ENCODE measurements at places on chromosomes 7 and 10.

- no peak for DNase-seq
These were observed 6.0 kb downstream of the PRR15 start for GRCh38 chr7:29569648-29570047.

- DNase-seq: no peak
These were observed 34.9 kb downstream of the TAX1BP1 start for GRCh38 chr7:27774717-27775328.

- DNase-seq: no peak
These were observed 323.3 kb downstream of the CRPPA start for GRCh38 chr7:16098058-16098457.

DNA sequence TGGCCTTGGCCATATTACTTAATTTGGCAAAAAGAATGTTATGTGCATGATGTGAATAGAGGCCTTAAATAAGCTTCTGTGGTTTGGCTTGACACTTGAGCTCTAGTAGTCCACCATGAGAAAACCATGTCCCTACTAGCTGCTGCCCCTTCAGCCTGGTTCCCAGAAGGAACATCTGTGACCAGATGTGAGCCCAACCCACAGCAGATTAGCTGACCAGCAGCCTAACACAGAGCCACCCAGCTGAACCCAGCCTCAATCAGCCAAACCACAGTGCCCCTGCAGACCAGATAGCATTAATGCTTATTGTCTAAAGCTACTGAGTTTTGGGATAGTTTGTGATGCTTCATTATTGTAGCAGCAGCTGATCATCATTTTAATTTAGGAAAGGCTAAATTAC is 16.6 kb downstream of the JAZF1 start:
- no peak for DNase-seq

DNA sequence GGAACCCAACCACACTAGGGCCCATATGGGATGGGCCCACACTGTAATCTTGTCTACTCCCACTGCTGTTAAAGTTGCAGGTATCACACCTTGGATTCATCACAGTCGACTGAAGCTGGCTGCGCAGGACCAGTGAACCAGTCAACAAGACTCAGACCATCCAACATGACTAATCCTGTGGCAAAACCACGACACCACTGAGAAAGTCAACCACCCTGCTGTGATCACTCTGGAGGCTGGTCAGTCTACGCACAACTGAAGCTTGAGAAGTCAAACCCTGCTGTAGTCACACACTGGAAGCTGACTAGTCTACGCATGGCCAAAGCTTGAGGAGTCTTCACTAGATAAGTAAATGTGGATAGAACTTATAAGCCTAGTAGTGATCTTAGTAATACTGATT is 9.6 kb upstream of the CYREN start:
- DNase-seq: no peak

- DNase-seq: peak; percentile 72
These were observed 2.6 kb downstream of the MRPS33 start for GRCh38 chr7:141012044-141012685.

GRCh38 chr7:71733107-71733870 is 601.3 kb downstream of the GALNT17 start:
- DNase-seq: peak; percentile 6

DNA sequence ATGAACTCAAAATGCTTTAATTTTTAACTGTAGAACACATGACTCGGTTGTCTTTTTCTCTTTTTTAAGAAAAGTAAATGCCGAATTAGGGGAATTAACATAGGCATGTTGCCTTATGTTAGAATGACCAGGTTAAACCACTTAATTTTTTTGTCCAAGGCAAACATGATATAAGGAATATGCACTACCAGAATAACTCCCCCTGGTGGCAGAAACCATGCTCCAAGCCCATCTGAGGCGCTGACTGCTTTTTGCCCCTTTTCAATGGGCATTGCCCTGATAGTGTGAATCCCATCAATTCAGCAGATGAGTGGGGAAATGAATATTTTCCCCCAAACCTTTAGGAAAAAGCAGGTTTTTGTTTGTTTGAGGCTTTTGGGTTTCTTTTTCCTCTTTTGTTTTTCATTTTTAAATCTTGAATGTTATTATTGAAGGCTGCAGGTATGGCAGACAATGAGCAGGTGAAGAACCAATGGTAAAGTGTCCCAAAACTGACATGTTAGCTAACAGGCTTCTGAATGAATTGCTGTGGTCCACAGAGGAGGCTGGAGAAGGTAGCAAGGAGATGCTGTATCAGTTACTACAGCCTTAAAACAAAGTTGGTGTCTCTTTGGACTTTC is 284.3 kb downstream of the SORCS3 start:
- no peak for DNase-seq

DNA sequence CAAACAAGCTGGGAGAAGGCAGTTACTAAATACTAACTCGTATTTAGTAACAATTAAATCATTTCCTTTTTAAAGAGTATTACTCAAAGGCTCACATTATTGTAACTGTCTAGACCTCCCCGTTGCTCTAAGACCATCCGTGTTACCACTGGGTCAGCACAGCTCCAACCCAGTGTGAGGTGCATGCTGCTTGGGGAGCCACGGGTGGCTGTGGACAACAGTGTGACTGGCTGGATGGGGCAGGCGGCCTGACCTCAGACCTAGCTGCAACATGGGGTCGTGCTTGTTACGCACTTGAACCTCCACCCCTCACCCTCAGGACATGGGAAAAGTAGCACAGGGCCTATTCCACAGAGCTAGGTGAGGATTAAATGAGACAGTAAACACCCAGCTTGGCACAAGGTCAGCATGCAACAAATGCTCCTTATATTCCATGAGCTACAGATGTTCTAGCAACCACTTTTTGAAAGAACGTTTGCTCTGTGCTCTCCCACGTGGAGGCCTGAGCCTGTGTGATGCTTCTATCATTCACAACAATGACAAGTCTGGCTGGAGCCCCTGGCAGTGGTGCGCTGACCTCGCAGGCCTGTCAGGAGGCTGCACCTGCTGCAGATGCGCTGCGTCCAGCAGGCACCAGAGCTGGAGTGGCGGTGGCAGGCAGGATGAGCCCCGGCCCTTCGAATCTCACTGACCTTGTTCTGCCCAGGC is 135.7 kb downstream of the PKD1L1 start:
- DNase-seq: no peak

DNA sequence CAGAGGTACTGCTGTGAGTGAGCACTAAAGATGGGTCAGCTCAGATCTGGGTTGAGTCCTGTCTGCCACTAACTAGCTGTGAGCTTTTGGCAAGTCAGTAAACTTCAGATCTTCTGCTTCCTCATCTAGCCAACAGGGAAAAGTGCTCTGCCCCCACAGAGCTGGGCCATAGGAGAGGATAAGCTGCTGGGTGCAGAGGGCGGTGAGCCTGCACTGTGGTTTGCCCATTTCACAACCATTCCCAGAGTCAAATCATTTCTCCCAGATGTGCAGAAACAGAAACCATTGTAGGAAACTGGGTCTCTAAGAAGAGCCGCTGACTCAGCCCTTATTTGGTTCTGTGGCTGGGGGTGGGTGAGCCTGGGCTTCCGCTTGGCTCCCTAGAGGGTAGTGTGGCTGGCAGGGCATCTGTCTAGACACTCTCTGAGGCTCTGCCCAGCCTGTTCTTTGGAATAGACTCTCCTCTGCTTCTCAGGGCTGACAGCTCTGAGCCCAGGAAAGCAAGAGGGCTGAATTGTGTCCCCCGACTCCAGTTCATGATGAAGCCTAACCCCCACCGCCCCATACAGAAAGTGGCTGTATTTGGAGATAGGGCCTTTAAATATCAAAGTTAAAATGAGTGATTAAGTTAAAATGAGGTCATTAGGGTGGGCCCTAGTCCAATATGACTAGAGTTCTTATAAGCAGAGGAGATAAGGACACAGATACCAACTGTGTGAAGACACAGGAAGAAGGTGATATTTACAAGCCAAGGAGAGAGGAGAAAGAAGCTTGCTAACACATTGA is 29.5 kb upstream of the ARHGAP22 start:
- peak; percentile 46 for DNase-seq

- DNase-seq: no peak
These were observed 36.4 kb downstream of the GDI2 start for GRCh38 chr10:5776881-5777197.

DNA sequence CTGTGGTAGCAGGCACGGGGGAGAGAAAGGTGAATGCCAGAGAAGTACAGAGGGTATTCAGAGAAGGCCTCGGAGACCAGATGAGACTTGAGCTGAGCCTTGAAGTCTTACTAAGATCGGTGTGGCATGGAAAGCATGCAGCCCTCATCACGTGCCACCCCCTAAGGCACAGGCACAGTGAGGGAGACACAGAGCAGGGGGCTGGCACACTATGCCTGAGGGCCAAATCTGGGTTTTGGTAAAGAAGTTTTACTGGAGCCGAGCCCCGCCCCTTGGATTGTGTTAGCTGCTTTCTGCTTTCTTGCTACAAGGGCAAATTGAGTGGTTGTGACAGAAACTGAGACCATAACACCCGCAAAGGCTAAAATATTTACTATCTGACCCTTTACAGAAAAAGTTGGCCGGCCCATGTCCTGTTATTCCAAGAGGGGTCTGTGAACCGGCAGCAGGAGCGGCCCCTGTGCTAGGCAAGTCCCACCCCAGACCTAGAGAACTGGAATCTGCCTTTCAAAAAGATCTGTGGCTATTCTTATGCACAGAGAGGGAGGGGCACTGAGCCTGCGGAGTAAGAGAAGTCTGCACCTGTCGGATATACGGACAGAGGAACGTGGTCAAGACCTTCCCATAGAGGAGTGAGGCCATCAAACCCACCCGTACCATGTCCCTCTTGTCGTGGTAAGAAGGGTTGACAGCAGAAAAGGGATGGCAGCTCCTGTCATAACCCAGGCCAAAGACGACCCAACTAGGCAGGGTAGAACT is 109.3 kb upstream of the RHEB start:
- DNase-seq: no peak

- DNase-seq: no peak
These were observed 314.1 kb upstream of the SP4 start for GRCh38 chr7:21113609-21114415.

- DNase-seq: no peak
These were observed 126.8 kb upstream of the FAM20C start for GRCh38 chr7:65554-65953.

DNA sequence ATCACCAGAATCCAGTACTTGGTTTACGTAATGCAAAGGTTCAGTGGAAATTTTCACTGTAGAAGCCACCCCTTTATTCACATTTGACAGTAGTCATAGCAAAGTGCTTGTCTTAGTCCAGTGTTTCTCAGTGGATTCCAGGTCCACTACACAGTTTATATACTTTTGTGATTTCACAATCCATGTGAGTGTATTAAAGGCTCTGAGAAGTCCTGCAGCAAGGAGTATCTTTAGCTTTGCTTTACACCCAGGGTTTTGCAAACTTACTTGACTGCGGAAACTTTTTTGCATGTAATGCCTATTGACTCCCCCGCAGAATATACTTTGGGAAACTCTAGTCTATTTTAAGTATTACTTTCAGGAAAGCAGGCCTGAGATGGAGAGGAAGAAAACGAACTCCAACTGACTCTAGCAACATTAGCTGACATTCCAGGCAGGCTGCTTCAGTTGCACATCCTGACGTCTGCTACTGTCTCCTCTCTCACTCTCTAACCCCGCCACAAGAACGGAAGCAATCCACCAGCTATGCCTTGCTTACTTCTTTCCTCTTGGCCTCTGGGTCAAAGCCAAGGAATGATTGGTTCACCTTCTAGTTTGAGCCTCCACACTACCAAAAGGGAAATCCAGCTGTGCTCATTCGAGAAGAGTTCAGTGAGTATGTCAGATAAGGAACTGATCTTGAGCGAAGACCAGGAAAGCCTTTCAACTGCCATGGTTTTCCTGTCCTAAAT is 6.2 kb downstream of the PLXNA4 start:
- DNase-seq: no peak

DNA sequence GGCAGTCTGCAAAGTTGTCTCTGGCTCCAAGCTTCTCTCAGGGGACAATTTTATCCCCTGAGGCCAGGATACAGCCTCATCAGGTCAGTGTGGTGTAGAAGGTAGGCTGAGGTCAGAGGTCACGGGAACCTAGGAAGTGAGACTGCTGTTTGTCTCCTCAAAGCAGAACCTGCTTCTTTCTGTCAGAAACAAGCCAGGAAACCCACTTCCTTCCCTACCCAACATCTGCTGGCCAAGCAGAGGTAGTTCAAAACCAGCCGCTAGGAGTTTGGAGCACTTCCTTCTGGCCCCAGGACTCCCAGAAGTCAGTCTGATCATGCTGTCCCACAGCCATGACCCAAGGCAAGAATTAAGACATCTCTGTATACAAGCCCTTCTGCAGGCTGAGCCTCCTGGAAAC is 12.2 kb downstream of the CLRN3 start:
- DNase-seq: no peak

- no peak for DNase-seq
These were observed 98.7 kb upstream of the MBL2 start for GRCh38 chr10:52871191-52871843.

GRCh38 chr10:50508315-50509051 is 115.3 kb downstream of the SGMS1 start:
- DNase-seq: no peak

DNA sequence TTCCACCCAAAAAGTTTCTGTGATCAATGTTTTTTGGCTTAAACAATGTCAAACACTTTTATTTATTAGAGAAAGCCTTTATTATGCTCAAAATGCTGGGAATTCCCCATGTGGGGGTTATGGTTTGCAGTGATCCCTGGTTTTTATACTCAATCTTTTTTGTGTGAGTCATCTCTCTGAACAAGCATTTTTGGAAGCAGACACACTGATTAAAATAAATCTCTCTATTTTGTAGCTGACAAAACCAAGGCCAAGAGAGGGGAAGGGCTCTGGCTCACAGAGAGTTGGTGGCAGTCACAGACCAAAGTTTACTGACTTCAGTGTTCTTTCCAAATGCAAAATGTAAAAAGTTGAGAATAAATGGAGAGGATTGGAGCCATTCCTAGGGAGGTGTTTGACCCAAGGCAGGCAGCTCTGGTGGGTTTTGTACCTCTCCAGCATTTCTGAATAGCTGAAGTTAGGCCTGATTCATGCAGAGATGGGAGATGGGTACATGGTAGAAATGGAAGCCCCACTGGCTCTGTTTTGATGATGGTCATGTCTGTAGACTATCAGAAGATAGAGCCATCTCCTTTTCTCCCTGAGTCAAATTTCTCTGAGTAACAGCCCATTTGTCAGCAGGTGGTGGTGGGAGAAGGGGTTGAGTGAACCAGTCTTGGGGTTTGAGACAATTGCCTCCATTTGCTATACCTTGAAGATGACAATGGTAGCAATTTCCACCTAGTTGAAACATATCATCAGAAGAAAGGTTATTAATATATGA is 45.4 kb upstream of the NAMPT start:
- no peak for DNase-seq

DNA sequence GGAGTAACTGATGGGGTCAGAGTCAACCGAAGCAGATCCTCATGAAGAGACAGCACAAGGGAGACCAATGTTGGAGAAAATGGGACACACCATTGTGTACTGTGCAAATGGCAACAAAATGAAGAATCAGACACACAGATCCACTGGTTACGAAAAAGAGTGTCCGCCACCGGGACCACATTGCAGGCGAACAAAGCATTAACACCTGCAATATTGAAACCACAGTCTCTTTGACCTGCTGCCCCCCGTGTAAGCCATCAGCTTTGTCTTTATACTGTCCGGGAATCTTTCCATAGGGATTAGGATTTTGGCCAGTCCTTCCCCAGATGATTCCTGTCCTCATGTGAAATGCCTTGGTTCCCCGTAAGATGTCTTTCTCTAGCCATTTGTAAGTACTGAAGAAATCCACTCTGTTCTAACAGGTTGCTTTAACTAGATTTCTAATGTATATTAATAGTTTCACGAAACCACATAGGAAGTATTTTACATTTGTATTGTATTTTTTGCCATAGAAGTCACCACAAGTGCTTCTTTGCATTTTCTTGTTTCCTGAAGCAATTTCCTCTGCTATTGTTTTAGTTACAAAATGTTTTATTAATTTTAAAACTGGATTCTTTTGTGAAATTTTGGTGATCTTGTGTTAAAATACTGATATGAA is 140.8 kb upstream of the NFE2L3 start:
- no peak for DNase-seq
